ENCODE measurements at places on chromosomes 7 and 10. TPM values are rescaled to one million over a fixed set of nuclear protein-coding genes. Genes with fewer than 3 reads are reported as not detected.

The TDRD1 gene
- not detected for polyA plus RNA-seq

The VSTM4 gene
- polyA plus RNA-seq = not detected

The IFIT1B gene
- polyA plus RNA-seq = not detected

The PLAC9 gene
- polyA plus RNA-seq = not detected

The SYCE1 gene
- polyA plus RNA-seq = 0.91 TPM

The EMX2 gene
- not detected for polyA plus RNA-seq

The ITPRID1 gene
- polyA plus RNA-seq = not detected

The CC2D2B gene
- polyA plus RNA-seq = not detected

The FFAR4 gene
- not detected for polyA plus RNA-seq

The GPR26 gene
- polyA plus RNA-seq = not detected

The RADIL gene
- polyA plus RNA-seq = not detected

The CALML3 gene
- polyA plus RNA-seq = not detected

The CTTNBP2 gene
- polyA plus RNA-seq = not detected

The GBX1 gene
- not detected for polyA plus RNA-seq

The ZMIZ2 gene
- 1.1 TPM for polyA plus RNA-seq

The TUBB8 gene
- not detected for polyA plus RNA-seq

The CALN1 gene
- polyA plus RNA-seq = not detected

The GSTO2 gene
- polyA plus RNA-seq = 0.94 TPM

The RBP3 gene
- polyA plus RNA-seq = not detected

The PRKAR2B gene
- polyA plus RNA-seq = 0.39 TPM

The KLLN gene
- not detected for polyA plus RNA-seq

The TSPAN13 gene
- polyA plus RNA-seq = 0.11 TPM

The AQP1 gene
- not detected for polyA plus RNA-seq

The ELN gene
- not detected for polyA plus RNA-seq

The FAM24B gene
- polyA plus RNA-seq = 7.2 TPM

The WEE2 gene
- not detected for polyA plus RNA-seq

The TAS2R3 gene
- not detected for polyA plus RNA-seq

The COL1A2 gene
- not detected for polyA plus RNA-seq

The IDE gene
- polyA plus RNA-seq = 19.5 TPM

The IL6 gene
- polyA plus RNA-seq = not detected

Measured in CD4-positive, alpha-beta memory T cell (primary cell).